ENCODE measurements at places on chromosomes 6 and 20.

DNA sequence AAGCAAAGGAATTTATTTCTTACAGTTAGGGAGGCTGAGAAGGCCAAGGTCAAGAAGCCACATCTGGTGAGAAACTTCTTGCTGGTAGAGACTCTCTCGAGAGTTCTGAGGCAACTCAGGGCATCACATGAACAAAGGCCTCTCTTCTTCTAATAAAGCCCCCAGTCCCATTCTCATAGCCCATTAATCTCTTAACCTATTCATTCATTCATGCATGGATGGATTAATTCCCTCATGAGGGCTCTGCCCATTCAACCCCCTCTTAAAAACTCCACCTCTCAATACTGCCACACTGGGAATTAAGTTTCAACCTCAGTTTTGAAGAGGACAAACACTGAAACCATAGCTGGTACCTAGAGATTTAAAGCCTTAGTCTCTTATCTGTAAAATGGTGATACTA lies 217.9 kb upstream of the SPTLC3 start:
- DNase-seq: no peak

DNA sequence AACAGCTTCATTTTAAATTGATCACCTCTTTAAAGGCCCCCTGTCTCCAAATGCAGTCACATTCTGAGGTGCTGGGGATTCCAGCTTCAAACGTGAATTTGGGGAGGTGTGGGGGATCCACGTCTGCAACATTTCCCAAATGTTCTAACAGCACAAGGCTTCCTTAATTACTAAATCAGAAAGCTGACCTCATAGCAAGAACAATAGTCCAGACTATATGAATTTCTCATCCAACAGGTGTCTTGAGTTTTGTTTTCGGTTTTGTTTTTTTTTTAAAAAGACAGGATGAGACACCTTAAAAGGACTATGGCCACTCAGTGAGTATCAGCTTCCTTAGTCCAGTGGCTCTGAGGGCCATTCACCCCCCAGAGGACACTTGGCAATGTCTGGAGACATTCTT lies 11.5 kb downstream of the ATP9A start:
- no peak for DNase-seq

DNA sequence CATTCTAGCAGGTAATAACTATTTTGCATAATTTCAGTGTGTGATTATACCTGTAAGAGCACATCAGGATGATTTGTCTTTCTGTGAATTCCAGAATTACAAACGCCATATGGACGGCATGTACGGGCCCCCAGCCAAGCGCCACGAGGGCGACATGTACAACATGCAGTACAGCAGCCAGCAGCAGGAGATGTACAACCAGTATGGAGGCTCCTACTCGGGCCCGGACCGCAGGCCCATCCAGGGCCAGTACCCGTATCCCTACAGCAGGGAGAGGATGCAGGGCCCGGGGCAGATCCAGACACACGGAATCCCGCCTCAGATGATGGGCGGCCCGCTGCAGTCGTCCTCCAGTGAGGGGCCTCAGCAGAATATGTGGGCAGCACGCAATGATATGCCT lies 122.7 kb downstream of the TMEM242 start:
- DNase-seq: no peak

DNA sequence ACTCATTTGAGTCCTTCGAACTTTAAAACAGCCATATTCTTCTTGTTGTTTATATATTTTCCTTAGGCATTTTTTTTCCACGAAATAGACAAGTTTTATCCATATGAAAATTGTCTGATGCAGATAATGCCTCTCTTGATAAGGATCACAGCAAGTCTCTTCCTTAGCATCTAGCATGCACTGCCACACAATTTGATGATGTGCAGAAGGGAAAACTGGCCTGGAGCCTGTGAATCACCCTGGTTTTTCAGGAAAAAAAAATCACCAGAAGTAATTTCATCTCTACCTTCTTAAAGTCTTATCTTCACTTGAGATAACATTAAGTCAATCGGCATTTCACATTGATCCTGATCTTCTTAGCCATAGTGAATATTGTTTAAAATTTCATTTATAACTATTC lies 199.8 kb downstream of the TENT5A start:
- DNase-seq: peak; percentile 94

DNA sequence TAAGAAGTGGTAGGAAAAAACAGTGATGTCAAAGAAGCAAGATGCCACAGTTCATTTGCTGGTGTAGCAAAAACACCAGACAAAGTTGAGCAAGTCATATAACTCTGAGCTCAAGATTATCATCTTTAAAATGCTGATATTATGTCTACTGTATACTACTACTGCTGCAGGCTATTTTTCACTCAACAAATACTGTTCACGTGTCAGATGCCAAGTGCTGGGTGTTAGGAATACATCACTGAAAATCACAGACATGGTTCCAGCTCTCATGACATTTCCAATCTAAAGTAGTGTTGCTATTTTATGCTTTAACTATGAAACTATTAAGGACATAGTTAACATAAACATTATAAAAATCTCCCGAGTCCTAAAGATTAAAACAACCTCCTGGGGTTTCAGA lies 163.0 kb downstream of the NKAIN2 start:
- DNase-seq: no peak

GRCh38 chr20:33645072-33645358 lies 17.1 kb upstream of the C20orf144 start:
- no peak for DNase-seq

- peak; percentile 90 for DNase-seq
Observed at GRCh38 chr6:14730654-14731053, 515.2 kb upstream of the JARID2 start.

DNA sequence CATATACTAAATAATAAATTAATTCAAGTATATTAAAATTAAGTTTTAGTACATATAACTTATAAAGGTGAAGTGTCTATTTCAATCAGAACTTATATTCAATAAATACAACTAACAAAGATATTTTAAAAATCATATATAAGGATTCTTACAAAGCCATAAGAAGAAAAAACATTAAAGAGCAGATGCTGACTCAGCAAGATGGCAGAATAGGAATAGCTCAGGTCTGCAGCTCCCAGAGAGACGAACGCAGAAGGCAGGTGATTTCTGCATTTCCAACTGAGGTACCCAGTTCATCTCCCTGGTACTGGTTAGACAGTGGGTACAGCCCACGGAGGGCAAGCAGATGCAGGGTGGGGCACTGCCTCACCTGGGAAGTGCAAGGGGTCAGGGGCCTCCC lies 811.1 kb downstream of the EYS start:
- no peak for DNase-seq

- no peak for DNase-seq
Observed at GRCh38 chr20:47687095-47687987, 97.9 kb downstream of the SULF2 start.
